ENCODE measurements at places on chromosomes 16 and 17.

GRCh38 chr16:65524997-65525396 is 403.1 kb upstream of the CDH11 start:
- no peak for DNase-seq

GRCh38 chr17:35368081-35368830 is 5.2 kb downstream of the SLFN11 start:
- DNase-seq: no peak

- no peak for DNase-seq
Observed at GRCh38 chr17:15321556-15322251, 19.7 kb downstream of the TEKT3 start.

DNA sequence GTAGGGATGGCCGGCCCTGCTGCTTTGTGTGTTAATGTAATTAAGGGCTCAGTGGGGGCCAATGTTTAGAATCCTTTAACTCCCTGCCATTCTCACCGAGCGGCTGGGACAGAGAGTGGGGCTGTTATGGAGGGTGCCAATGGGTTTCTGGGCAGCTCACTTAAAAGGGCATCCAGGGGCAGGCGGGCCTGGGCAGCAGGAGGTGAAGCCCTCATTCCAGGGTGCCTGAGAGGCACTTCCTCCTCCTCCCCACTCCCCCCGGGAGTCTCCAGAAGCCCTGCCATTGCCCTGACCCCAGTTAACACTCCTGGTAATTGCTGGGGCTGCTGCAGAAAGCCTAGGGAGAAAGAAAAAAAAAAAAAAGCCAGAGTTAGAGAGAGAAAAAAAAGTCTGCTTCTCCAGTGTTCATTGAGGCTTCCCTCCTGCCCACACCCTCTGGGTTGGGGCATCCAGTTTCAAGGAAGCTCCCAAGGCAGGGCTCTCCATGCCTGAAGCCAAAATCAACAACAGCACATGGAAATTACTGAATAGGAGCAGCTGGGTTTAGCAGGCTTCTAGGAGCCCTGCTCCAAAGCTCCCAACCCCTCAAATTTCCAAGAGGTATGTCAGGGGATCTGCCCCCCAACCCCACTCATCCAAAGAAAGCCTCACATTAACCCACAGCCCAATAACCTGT is 28.0 kb downstream of the CUEDC1 start:
- no peak for DNase-seq

DNA sequence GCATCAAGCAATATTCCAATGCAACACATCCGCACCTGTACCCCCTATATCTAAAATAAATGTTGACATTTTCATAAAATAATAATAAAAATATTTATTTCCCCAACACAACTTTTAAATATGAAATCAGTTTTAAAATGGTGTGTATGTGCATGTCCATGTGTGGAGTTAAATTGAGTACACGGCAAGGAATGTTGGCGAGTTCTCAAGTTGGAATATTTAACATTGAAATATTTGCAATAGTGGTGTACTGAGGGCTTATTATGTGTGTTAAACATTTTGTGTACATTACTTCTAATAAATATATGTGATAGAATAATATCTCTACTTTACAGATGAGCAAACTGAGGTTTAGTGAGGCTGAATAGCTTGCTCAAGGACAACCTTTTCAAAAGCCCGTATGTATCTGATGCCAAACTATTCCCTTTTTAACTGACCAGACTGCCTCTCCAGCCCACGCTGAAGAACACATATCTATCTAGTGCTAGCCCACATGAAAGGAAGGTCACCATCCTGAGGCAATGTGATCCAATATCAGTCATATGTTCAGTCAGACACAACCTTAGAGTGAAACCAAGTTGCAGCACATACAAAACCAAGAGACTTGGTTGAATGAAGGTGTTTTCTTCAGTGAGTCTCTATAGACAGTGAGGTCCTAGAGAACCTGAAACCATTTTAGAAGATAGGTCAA is 192.2 kb upstream of the CDH11 start:
- DNase-seq: no peak

GRCh38 chr16:67345401-67345800 is 18.8 kb downstream of the LRRC36 start:
- no peak for DNase-seq

GRCh38 chr17:20105539-20106280 is 96.6 kb downstream of the SPECC1 start:
- no peak for DNase-seq

GRCh38 chr16:82137822-82138167 is 32.2 kb downstream of the MPHOSPH6 start:
- DNase-seq: no peak

GRCh38 chr17:72829883-72830282 is 262.6 kb downstream of the SLC39A11 start:
- no peak for DNase-seq

DNA sequence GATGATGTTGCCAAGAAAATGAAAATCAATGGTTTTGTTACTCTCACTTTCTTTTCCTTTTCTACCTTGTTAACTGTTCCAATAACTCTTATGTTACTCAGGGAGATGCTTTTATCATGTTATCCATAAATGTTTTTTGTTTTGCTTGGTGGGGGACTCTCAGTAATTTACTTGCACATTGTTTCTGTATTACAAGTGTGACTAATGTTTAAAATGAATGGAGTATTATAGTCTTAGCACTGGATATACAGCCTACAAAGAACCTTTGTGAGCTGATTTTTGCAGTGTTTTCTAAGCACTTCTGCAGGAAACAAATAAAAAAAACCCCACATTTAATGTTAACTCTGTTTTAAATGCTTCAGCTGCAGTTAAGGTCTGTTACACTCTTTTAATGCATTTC is 12.1 kb downstream of the VMP1 start:
- DNase-seq: no peak

DNA sequence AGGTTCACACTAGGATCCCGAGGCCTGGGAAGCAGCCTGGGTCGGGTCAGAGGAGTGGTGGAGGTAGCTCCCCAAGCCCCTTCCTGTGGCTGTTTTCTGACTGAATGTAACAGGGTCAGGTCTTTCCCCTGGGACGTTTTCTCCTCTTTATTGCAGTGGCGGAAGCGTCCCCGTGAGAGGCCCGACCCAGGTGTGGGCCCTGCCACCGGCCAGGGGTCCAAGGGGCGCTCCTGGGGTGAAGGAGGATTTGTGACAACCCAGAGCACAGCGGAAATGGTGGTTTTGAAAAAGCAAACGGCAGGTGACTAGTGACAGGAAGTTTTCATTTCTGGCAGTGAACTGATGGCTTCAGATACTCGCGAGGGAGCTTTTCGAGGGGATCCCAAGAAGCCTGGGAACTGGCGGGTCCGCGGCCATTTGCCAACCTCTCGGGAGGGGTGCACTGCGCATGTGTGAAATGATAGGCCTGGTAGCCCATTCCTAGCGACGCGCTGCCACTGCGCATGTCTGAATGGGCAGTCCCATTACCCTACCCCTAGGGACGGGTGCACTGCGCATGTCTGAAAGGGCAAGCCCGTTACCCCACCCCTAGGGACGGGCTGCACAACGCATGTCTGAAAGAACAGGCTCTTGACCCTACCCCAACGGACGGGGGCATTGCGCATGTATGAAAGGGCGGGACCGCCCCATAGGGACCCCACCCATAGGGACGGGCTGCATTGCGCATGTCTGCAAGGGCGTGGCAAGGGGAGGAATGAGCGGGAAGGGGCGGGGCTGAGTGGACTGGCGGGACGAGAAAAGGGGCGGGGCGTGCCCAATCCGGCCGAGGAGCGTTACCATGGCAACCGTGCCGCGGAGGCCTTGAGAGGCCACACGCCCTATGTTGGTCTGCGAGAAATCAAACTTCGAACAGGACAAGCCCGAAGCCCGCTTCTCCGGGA is 1747.9 kb downstream of the TP53TG3F start:
- DNase-seq: no peak

GRCh38 chr17:27217631-27218030 is 76.3 kb upstream of the WSB1 start:
- DNase-seq: no peak

- DNase-seq: no peak
Observed at GRCh38 chr16:86669937-86670749, 91.8 kb downstream of the FOXL1 start.

DNA sequence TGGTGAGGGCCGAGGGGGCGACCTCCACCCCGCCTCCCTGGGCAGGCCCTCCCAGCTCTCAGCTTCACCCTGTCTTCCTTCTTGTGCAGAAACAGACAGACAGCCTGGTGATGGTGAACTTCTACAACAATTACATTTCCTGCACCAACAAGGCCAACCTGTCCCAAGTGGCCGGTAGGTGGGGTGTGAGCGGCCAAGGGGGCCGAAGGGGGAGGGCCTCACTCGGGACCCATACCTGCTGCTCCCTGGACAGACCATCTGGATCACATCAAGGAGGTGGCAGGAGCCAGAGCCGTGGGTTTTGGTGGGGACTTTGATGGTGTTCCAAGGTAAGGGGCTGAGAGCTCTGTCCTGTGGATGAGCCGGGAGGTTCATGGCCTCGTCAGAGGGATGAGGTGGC is 20.1 kb downstream of the CHMP1A start:
- DNase-seq: no peak

GRCh38 chr16:55699616-55700015 is 43.8 kb downstream of the SLC6A2 start:
- no peak for DNase-seq

DNA sequence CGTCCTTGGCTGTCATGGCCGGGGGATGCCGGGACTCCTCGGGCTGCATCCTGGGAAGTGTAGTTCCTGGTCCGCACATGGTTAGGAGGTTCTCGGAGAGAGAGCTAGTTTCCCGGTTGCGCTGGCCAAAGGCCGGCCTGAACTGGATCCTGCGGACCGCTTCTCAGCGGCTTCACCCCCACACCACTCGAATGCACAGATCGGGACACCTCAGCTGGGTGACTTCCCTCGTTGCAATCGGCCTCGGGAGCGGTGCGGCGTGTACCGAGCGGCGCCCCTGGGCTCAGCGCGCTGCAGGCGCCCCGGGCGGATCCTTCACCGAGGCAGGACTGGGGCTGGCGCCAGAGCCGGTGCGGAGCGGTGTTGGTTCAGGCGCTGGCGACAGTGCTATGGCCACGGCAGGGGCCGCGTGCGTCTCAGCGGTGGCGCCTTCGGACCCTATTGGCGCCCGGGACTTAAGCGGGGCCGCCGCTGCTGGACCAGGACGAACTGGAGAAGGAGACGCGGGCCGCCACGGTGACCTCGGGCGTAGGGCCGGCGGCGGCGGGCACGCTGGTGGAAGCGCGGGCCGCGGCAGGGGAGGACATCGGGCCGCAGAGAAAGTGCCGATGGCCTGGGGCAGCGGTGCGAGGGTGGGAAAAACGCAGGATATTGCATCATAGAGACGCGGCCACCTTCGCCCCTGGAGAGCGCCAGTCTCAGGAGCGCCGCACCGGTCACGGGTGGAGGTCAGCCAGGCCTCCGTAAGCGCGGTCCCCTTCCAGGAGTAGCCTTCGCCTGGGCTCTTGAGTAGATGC is 11.4 kb downstream of the ZNF629 start:
- DNase-seq: no peak

DNA sequence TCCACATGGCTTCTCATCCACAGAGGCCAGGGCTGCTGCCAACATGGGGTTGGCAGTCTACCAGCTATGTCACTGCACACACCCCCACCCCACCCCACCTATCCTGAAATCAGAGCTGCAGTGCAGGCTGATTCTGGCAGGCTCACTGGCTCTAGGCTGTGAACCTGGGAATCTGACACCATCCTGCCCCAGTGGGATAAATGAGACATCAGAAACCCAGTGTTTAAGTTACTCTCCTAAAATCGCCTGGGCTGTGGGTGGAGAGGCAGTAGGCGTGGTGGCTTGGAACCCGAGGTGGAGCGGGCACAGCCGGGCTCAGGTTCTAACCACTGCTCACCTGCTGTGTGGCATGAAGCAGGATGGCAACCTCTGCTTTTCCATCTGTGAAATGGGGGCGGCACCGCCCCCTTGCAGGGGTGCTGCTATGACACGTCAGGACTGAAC is 5.6 kb downstream of the SLC38A8 start:
- no peak for DNase-seq

- no peak for DNase-seq
Observed at GRCh38 chr17:29195465-29196081, 15.4 kb upstream of the MYO18A start.

- no peak for DNase-seq
Observed at GRCh38 chr17:72733619-72734282, 358.7 kb downstream of the SLC39A11 start.

- DNase-seq: peak; percentile 18
Observed at GRCh38 chr17:63446753-63447470, 806 bp upstream of the CYB561 start.

GRCh38 chr17:57512691-57513090 is 232.4 kb downstream of the CCDC182 start:
- no peak for DNase-seq

GRCh38 chr17:4769628-4770027 is 2.1 kb upstream of the TM4SF5 start:
- DNase-seq: no peak

GRCh38 chr17:74801896-74802295 is 25.8 kb upstream of the NAT9 start:
- no peak for DNase-seq

GRCh38 chr16:14569213-14569612 is 60.8 kb downstream of the PARN start:
- no peak for DNase-seq

DNA sequence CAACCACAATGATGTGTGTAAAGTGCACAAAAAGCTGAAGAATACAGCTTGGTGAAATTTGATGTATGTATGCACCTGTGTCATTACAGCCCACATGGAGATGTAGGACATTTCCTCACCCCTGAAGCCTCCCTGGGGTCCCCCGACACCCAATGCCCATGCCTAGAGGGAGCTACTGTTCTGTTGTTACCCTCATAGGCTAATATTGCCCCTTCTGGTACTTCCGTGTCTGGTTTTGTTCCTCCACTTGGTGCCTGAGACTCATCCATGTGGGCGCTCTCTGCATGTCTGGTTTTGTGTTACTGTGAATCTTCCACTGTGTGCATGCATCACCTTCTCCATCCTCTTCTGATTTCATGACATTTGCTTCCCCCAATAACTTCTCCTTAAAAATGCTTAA is 18.6 kb downstream of the TNFRSF13B start:
- DNase-seq: no peak

- no peak for DNase-seq
Observed at GRCh38 chr17:51200295-51200694, 34.1 kb downstream of the NME2 start.

- no peak for DNase-seq
Observed at GRCh38 chr17:39196241-39196807, 1.1 kb downstream of the CACNB1 start.

GRCh38 chr17:39208136-39208535 is 8.1 kb downstream of the RPL19 start:
- DNase-seq: no peak

DNA sequence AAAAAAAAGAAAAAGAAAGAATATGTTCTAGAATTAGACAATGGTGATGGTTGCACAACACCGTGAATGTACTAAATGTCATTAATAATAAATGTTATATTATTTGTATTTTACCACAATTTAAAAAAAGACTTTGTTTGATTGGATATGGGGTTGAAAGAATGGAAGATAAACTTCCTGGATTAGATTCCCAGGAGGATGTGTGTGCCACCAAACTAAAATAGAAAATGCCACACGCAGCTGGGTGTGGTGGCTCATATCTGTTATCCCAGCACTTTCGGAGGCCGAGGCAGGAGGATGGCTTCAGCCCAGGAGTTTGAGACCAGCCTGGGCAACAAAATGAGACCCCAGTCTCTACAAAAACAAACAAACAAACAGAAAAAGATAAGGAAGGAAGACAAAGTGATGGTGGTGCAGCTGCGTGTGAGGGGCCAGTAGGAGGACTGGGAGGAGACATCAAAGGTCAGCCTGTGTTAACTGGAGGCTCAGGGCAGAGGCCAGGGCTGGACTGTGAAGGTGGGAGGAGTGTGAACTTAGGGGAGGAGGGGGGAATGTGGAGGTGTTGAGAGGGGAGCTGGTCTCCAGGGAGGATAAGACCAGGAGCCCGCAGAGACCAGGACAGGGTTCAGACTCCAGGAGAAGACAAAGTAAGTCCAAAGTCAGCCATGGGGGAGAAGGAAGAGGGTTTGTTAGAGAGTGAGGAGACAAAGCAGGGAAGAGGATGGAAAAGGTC is 4.1 kb downstream of the PECAM1 start:
- no peak for DNase-seq

All from T follicular helper cell (primary cell).